Fibroblast of skin of scalp (primary cell): ENCODE measurements at places on chromosomes 7 and 10.
A peak's percentile ranks its signal among the peaks of the same experiment; 100 is the strongest.

DNA sequence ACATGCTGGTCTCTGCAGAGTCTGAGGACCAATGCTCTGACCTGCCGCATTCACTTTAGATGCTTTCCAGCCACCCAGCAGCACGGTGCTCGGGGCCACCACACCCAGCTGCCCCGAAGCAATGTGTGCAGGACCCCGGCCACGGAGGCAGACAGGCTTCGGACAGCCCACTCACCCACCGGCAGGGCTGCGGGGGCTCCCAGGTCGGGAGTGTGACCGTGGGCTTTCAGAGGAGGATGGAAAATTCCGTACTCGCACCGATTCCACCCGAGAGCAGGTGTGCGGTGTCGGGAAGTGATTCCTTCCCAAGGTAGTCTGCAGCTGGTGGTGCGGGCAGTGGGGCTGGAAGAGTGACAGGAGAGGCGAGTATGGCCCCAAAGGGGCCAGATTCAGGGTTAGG lies 190.9 kb downstream of the DNAJB6 start:
- DNase-seq: no peak

GRCh38 chr10:124650263-124650662 lies 93.9 kb downstream of the FAM53B start:
- no peak for DNase-seq

GRCh38 chr10:64174666-64175255 lies 653.6 kb downstream of the REEP3 start:
- no peak for DNase-seq

DNA sequence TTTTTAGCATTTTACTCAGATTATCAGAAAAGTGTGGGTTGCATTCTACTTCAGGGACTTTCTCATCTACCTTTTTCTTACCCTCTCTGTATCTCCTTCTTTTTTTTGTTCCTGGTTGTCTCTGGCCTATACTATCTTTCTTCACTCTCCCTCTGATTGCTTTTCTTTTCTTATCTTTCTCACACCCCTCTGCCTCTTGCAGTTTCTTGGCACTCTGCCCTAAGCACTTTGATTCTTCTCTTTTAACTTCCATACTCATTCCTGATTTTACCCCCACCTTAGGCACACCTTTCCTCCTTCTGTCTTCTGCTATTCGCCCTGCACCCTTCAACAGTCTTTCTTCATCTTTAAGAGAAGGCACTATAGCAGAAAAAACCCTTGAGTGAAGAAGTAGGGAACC lies 92.8 kb upstream of the HPS1 start:
- no peak for DNase-seq

DNA sequence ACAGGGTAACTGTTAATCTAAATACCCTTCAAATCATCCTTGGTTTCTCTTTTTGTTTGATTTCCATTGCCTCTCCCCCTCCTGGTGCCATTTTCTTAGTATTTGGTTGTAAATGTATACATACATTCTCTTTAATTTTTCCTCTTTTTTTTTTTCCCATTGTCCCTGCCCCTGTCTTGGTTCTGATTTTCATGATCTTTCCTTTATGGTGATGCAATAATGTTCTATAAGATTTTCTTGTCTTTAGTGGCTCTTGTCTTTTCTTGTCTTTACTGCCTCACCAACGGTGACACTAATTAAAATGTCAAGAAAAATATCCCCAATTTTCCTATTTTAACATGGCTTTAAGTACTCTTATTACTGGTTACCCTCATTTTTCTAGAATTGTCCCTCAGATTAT lies 135.9 kb upstream of the POT1 start:
- DNase-seq: no peak

DNA sequence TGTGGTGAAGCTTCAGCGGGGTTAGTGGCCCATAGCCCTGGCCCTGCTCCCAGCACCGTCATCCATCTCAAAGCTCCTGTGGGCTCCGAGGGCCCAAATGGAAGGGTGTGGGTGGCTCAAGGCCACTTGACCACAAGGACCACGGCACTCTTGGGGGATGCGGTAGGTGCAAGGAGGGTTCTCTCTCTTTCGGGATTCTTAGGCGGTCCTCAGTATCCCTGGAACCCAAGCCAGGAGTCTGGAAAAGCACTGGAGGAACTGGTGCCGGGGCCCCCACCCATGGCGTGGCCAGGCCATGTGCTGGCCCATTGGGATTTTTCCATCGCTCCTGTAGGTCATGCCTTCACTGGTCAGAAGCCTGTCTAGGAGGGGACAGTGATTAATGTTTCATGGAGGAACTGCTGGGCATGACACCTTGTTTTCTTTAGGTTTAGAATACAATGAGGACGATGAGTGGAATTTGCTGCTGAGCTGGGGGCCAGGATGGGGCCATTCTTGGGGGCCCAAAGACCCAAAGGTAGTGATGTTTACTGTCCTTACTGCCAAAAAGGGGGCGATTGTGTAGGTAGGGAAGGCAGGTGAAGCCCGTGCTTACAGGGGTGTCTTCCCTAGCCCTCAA lies 16.7 kb downstream of the AQP1 start:
- no peak for DNase-seq

DNA sequence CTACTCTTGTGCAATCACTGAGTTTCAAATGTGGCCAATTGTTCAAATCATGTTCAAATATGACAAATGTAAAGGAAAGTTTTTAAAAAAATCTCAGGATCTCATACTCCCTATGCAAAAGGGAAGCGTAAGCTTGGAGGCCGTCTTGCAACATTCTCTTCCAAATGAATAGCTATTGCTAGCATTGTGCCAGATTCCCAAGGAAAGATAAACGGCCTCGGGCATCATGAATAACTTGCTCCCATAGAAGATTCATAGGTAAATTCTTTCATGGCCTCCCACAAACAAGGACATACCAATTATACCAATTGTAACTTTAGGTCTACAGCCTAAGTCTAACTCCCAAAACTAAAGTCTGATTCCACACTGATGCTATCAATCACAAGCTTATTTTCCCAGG lies 416.9 kb downstream of the THSD7A start:
- DNase-seq: no peak

DNA sequence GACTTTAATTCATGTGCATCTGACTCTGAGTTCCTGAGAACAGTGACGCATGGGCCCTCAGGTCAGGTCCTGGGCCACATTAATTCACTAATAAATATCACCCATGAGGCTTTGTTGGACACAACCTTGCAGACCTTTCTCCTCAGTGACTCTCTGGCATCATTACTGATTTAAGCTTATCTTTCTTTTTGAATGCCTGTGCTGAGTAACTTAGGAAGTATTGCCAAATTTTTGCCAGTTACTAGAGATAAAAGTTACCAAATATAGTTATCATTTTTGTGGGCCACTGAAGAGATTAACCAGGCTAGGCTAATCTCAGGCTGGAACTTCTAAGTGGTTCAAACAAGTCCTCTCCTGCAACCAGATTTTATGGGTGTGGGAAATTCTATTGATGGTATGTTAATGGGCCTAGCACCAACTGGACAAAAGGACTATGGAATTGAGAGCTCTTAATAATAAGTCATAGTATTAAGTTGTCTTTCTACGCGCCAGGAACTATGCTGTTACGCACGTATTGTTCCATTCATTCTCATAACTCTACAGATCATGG lies 28.8 kb upstream of the PRTFDC1 start:
- DNase-seq: no peak

- no peak for DNase-seq
Observed at GRCh38 chr10:132395704-132396493, 1.1 kb upstream of the PWWP2B start.

- peak; percentile 8 for DNase-seq
Observed at GRCh38 chr7:20435305-20435704, 104.6 kb downstream of the ITGB8 start.
